ENCODE measurements at places on chromosomes 5 and 9.

DNA sequence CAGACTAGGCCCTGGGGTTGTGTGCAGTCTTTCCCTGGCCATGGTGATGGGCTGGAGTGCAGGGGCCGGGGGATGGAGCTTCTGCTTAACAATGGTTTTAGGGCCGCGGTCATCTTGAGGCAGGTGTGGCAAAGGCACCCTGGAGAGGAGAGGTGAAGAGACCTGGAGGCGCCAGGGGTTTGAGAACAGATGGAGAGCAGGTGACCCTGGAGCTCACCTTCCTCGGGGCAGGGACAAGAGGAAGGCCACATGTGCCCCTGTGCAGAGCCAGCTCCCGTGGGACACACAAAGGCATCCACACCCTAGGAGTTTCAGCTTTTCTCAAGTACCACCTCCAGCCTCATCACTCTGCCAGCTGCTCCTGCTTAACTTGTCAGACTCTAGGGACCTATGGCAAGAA, 46.4 kb upstream of the SH3GL2 start:
- no peak for DNase-seq

DNA sequence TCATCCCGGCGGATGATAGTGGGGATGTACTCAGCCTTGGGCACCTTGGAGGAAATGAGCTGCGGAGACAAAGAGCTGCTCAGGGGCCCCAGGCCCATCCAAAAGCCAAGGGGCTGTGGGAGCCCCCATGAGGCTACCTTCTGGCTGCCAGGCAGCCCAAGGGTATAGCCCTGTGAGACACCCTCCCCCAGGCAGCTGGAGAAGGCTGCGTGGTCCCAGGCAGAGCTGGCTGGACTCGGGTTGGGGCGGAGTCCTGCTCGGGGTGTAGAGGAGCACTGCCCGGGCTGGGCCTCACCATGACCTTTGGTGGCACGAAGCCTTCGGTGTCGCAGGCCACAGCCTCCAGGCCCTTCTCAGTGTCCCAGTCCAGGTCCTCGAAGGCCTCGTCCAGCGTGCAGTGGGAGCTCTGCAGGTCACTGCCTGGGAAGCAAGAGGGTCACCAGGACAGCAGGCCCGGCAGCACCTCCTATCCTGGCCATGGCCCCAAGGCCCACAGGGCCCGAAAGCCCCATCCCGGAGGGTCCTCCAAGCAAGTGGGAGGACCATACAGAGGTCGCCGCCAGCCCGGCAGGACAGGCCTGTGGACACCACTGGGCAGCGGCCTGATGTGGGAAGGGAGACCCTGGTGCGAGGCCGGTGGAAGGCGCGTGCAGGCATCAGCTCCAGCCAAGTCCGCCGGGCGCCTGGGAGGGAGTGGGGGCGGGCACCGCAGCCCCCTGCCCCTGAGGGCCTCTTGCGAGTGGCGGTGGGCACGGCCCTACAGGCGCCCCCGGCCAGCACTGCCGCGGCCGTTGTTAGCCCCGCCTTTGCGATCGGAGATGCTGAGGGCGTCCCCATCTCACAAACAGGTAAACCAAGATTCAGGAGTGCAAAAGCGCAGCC, 6.1 kb downstream of the NSMF start:
- peak; percentile 24 for DNase-seq

DNA sequence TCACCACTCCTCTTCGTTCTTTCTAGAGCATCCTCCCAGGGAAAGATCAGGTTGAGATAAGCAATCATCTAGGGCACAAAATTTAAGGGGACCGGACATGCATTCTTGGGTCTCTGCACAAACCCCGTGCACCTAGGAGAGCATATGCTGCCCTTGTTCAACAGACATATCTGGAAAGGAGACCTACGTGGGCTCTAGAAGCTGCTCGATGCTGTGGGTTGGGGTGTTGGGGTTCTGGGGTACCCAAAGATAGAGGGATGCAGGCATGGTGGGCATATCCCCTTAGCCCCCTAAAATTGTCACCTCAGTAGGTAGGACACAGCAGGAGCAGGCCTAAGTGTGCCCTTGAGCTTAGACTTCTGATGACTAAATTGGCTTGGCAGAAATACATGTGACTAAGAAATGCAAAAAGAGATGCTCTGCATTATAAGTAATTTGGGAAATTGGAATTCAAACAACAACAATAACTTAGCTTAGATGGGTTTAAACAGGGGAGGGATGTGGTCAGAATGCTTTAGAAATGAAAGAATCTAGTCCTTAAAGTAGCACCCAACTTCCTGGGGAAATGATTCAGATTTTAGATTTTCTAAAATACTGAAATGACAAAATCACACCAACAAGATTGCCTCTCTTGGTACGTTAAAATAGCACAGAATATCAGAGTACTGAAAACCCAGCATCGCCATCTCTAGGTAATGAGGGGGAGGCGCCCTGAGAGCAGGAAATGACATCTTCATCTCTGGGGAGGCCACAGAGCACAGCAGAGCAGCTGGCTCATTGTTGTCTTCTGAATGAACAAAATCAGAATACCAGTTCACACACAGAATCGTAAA, 172.3 kb downstream of the GNA14 start:
- no peak for DNase-seq

DNA sequence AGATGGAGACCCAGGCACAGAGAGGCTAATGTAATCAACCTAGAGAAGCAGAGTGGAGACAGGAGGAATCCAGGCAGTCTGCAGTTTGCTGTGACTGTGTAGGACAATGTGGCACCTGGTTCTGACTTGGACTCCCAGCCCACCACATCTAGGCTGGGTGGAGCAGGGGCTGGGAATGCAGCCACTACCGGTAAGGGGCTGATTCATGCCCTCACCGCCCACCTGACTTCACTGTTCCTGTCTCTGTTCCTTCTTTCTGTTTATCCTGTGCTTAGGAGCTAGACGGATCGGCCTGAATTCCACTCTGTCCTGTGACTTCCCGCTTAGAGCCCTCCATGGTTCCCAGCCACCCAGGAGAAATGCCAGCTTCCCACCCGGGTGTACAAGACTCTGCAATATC, 2.6 kb downstream of the PDLIM4 start:
- DNase-seq, result no peak

DNA sequence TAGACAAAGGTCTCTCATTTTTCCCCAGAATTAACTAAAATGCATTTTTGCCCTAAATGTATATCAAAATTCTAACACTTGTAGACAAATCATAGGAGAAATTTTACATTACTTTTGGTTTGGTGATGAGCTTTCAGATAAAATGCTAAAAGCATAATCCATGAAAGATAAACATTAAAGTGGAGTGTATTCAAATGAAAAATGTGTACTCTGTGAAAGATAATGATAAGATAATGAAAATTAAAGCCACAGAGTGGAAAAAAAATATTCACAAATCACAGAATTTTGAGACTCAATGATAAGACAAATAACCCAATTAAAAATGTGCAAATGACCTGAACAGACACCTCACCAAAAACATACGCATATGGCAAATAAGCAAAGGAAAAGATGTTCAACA, 176.9 kb upstream of the ADAMTS16 start:
- no peak for DNase-seq

All from mesothelial cell of epicardium (in vitro differentiated cells).